CD4-positive, alpha-beta T cell treated with Interleukin-12 subunit alpha and Interleukin-12 subunit beta, for 1 hour (primary cell): ENCODE measurements at places on chromosomes 16 and 17.

GRCh38 chr16:85011846-85012284, 530 bp upstream of the ZDHHC7 start:
- DNase-seq, result no peak

DNA sequence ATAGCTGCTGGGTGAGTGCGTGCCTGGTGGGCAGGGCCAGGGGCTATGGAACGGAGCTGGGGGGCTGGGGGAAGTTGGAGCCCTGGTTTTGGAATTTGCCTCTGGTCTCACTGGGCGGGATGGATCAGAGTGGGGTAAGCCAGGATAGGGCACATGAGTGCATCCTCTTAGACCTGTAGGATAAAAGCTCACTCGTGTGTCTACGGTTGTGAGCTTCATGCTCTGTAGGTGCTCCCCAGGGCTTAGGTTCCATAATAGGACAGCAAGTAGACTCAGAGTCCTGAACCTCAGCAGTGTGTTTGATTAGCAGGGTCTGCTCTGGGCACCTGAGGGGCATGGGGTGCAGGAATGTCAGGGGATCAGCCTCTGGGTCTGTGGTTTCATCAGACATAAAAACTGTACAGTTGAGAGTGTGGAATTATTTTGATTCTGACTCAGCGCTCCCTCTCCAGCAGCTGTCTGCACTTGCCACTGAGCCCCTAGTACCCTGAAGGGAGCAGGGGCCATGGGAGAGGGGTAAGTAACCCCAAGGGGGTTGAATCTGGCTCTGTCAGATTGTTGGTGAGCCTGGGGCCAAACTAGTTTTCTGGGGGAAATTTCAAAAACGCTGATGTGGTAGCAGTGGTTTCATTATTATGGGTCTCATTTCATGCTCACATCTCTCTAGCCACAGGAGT, 84.2 kb upstream of the LGALS9 start:
- DNase-seq, result no peak

DNA sequence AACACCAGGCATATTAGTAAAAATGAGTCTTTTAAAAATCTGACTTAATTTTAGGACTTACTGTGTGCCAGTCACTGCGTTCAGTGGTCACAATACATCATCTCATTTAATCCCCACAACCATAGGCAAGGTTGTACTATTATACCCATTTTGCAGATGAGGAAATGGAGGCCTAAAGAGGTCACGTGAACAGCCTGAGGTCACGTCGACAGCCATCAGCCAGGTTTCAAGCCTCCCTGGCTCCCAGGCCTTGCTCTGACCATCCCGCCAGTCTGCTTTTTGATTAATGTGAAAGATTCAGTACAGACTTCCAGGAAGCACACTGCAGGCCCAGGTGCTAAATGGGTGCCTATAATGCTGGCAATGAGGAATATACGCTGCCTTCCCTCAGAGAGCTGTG, 86.3 kb upstream of the TOX3 start:
- no peak for DNase-seq

DNA sequence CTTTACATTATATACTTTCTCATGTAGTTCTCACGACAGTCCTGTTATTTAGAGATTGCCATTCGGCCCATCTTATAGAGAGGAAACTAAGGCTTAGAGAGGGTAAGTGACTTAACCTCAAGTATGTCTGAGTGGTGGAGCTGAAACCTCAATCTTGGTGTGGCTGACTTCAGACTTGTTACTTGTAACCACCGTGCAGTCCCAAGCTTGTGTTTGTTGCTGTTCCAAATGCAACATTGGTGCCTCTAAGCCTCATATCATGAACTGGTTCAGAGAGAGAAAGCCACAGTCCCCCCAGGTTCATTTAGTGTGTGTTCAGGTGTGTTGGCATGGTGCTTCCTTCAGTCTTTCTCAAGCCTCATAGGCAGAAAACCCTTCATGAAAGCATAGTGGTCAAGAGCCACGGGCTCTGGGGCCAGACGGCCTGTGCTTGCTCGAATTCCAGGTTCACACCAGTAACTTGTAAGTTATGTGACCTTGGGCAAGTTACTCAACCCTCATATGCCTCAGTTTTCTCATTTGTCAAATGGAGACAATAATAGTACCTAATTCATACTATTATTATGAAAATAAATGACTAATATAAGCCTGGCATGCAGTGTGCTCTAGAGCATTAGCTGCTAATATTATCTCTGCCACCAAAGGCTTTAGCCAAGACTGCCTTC, 39.9 kb downstream of the CDH1 start:
- DNase-seq, result peak; percentile 9

GRCh38 chr16:67537636-67538591, 9.3 kb downstream of the RIPOR1 start:
- DNase-seq, result peak; percentile 86

DNA sequence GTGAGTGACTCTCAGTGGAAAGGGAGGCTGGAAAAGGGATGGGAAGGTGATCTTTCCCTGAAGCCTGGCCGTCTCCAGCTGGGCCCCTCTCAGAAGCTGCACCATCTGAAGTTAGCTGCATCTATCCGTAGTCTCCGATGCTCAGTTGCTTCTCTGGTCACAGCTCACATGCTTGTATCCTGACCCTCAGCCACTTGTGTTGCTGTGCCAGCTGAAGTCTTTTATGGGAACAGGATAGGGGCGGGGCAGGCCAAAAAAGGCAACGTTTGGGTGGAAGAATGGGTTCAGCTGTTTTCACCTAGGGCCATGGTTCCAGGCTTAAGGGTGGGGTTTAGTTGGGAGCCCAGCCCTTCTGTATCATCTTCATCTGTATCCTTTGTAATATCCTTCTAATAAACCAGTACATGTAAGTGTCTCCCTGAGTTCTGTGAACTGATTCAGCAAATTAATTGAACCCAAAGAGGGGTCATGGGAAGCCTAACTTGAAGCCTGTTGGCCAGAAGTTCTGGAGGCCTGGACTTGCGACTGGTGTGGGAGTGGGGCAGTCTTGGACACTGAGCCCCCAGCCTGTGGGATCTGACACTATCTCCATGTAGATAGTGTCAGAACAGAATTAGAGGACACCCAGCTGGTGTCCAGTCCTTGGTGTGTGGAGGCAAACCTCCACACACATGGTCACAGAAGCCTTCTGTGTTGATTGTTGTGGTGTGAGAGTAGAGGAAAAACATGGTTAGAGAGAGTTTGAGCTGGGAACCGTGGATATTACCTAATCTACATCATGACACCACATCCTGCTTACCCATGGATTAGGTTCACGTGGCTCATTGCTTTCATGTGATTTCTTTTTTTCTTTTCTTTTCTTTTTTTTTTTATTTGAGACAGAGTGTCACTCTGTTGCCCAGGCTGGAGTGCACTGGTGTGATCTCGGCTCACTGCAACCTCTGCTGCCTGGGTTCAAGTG, 49.3 kb upstream of the FBXO47 start:
- DNase-seq, result peak; percentile 33

DNA sequence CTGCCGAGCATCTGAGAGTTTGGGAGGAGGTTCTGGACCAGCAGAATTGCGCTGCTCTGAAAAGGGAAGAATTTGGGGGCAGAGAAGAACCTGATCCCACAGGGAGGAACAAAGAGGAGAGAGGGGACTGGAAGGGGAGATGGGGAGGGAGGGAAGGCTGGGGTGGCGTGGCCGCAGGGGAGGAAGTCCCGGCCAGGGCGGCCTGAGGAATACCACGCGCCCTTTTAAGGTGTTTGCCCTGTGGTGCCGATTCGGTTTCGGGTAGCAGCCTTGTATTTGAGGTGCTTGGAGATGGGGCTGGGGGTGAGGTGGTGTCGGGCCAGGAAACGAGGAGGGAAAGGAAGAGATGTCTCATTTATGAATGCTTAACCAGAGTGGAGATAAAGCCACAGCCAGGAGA, 51.3 kb downstream of the AKAP1 start:
- no peak for DNase-seq

DNA sequence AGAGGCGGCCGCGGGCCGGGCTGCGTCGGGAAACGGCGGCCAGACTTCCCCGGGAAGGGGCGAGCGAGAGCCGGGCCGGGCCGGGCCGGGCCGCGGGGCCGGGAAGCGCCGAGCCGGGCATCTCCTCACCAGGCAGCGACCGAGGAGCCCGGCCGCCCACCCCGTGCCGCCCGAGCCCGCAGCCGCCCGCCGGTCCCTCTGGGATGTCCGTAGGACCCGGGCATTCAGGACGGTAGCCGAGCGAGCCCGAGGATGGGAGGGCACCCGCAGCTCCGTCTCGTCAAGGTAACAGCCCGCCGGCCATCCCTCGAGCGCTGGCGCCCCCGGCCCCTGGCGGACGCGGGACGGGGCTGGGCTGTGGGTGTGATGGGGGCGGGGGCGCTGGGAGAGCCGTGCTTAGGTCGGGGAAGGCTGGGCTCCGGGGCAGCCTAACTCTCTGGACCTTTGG, at the start of gene CRHR1:
TSS of gene CRHR1 (plus strand) at position 28 of the 448 bp plus-strand sequence. CDS start at position 253, 225 bp downstream.
- DNase-seq, result no peak

GRCh38 chr17:37117373-37118142, 168.8 kb downstream of the AATF start:
- no peak for DNase-seq

- no peak for DNase-seq
These were observed 54.0 kb downstream of the JPH3 start for GRCh38 chr16:87656328-87656727.
